Stimulated activated naive CD4-positive, alpha-beta T cell (primary cell): ENCODE measurements at places on chromosomes 13 and 19.

GRCh38 chr19:6007866-6008265 is 29.9 kb upstream of the RANBP3 start:
- DNase-seq: no peak

DNA sequence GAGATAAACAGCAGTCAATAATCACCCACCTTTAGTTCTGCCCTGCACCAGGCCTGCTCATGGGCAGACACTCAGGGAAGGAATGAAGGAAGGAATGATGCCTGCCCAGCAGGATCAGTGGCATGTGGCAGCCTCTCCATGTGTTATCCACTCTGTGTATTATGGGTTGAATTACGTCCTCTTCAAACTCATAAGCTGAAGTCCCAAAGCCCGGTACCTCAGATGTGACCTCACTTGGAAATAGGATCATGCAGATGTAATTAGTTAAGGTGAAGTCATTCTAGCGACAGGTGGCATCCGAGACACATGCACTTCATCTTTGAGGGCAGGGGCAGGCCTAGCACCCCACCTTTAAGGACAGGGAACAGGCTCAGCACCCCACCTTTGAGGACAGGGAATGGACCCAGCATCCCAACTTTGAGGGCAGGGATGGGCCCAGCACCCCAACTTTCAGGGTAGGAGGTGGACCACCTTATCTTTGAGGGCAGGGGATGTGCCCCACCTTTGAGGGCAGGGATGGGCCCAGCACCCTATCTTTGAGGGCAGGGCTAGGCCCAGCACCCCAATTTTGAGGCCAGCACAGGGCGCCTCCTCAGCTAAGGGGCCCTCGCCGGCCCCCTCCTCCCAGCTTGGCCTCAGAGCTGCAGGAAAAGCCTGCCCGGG is 127.6 kb downstream of the URI1 start:
- DNase-seq: no peak

- no peak for DNase-seq
These were observed 10.8 kb downstream of the STAP2 start for GRCh38 chr19:4327877-4328242.

DNA sequence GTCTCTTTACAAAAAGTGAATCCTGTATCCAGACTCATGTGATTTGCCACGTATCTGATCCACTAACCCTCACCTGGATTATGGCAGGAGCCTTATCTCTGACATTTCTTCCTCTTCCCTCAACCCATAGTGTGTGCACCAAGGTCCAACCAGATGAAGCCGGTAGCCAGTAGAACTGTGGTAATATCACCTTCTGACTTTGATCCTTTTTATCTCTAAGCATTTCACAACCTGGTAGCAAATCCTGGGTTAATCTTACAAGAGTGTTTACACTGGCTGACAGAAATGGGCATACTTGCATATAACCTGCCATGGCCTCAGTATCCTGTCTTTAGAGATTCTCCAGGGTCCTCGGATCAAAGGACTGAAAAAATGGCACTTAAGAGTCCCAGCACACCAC is 1.9 kb downstream of the ZNF417 start:
- no peak for DNase-seq

DNA sequence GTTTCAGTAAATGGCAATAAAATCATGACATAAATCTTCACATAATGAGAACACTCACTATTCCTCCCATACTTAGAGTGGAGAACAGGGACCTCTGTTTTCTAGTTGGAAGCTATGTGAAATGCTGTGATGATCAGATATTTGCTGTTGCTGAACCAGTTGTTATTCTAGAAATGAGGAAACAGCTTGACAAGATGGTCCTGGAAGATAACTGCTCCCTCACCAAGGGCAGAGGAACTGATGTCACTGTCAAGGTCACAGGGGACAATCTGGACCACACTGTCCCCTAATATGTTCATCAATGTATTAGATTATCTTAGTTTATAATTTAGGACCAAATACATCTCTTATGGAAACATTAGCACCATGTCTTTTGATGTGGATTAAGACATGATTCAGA is 1173.3 kb downstream of the PCDH17 start:
- DNase-seq: no peak

DNA sequence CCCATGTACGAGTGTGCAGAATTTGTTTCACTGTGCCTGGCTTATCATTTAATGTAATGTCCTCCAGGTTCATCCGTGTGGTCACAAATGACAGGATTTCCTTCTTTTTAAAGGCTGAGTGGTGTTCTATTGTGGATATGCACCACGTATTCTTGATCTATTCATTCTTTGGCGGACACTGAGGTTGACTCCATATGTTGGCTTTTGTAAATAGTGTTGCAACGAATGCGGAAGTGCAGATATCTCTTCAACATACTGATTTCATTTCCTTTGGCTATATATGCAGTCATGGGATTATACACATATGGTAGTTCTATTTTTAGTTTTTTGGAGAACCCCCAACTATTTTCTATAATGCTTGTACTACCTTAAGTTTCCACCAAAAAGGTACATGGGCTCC is 13.0 kb downstream of the OR7A5 start:
- DNase-seq: no peak

DNA sequence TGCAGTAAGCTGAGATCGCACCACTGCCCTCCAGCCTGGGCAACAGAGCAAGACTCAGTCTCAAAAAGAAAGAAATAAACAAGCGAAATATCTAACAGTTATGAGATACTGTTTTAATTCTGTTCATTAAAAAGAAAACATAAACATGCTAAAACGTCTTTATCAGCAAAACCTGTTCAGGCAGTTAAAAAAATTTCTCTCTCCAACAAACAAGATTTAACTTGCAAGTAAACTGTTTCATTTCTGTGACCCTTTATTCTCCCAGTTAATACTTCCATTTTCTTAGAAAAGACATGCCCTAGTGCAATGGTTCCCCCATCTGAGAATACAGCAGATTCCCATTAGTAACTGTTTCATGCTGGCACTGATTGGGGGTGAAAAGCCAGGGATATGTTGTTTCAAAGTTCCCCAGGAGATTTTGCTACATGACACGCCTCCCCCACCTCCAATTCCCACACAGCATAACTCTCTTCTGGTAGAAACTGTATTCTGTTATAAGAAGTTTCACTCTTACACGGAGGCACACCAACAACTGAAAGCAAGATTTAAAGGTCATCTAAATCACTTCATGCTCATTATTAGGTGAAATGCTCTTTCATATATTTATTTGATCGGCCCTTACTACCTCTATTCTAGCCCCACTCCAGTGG is 24.4 kb downstream of the ELF1 start:
- peak; percentile 13 for DNase-seq

GRCh38 chr19:47618771-47619170 is 9.8 kb downstream of the BICRA start:
- DNase-seq: no peak

DNA sequence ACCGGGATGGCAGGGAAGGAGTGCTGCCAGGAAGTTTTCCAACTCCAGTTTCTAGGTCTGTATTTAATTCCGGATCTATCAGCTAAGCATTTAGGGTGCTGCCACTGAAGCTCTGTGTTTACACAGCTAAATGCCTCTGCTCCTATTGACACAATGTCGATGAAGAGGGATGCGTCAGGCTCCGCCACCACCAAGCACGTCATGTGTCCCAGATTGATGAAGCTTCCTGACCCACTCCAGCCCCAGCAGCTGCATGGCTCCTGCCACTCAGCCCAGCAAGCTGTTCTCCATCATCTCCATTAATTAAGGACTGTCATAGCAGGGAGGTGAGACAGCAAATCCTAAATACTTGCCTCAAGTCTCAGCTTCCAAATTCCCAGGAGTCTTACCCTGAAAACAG is 435.2 kb upstream of the ZNF507 start:
- no peak for DNase-seq

GRCh38 chr19:47509973-47510372 is 4.9 kb downstream of the NAPA start:
- DNase-seq: no peak

- DNase-seq: peak; percentile 31
These were observed 822 bp upstream of the ZNF274 start for GRCh38 chr19:58181902-58182576.

DNA sequence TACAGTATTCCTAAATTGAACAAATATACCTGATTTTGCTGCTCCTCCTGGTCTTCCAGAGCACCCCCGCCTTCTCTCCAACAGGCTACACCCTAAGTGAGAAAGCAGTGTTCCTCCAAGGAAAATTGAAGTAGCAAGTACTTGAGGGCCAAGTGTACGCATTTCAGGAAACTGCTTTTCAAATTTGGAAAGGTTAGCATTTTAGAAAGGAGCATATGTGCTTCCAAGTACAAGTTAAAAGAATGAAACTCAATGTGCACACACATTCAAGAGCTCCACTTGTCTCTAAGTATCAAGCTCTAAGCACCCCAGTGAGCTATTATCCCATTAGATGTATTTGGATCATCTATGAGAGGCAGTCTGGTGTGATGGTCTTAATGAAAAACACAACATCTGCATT is 25.8 kb downstream of the LHFPL6 start:
- no peak for DNase-seq

DNA sequence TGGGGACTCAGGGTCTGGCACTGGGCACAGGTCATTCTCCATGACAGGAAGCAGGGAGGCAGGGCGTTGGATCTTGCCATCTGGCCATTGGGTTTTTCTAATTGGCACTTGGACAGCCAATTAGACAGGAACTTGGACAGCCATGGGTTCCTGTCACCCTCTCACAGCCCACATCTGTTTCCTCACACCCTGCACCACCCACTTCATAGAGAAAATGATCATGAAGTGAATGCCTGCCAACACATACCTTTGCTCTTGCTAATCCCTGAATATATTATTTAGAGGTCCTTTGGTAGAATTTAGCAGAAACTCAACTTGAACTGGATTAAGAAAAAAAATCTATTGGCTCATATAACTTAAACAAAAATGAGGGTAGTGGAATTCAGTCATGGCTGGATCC is 4.9 kb upstream of the OLFM2 start:
- no peak for DNase-seq

GRCh38 chr19:16571822-16572331 is 338 bp downstream of the SLC35E1 start:
- DNase-seq: peak; percentile 26

DNA sequence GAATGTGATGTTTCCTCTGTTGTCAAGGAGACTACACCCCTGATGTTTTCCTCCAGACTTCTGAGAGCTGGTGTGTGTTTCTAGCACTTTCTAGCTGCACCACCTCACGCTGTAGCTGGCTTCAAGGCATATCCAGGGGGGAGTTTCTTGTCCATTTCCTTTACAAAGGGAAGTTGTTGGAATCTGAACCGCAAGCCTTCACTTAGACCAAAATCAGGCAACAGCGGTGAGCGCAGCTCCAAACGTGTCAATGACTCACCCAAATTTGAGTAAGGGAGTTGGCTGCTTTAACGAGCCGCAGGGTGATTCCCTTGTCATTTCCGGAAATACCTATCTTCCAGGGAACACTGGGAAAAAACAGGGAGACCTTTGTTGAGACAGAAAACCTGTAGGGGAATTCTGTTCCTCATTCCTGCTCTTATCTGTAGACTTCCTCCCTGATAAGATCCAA is 2.5 kb downstream of the LDLR start:
- DNase-seq: peak; percentile 64

- no peak for DNase-seq
These were observed 151.4 kb downstream of the PCCA start for GRCh38 chr13:100240109-100240779.

DNA sequence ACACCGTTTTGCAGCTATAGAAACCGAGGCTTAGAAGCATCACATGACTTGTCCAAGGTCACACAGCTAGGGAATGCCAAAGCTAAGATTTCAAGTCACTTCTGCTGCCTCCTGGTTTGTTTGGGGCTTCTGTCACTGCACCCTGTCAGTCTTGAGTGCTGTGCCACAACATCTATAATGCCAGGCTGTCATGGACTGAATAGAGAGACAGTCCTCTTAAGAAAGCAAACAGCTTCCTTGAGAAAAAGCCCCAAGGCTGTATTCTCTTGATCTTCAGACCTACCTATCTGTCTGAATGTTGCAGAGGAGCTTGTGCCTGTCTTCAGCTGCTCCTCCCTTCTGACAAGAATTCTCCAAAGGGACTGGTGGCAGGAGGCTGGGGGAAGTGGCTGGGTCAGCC is 81.6 kb downstream of the OLFM4 start:
- no peak for DNase-seq

DNA sequence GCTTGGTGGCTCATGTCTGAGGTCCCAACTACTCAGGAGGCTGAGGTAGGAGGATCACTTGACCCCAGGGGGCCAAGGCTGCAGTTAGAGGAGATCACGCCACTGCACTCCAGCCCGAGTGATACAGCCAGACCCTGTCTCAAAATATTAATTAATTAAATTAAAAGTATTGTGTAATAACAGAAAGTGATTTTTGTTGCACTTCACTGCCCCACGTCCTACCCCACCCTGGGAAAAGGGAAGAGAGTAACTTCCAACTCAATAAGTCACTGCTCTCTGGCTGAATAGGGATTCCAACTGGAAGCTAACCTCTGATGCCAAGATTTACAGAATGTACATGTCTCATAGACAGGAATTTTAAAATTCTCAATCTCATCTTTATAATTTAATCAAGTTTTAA is 47.2 kb downstream of the ZNF611 start:
- DNase-seq: no peak

DNA sequence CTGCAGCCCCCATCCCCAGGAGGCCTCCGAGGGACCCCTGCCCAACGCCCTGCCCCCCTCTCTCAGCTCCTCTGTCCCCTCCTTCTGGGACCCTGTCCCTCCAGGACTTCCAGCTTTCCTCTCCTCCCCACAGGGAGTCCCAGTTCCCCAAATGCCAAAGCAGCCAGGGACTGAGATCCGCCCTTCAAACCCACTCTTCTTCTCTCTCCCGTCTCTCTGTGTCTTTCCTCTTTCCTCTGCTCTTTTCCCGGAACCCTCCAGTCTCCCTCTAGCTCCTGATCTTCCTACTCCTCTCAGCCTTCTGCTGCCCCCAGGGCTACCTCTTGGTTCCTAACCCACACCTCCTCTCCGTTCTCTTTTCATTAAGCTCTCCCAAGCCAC is 377 bp downstream of the CA11 start:
- no peak for DNase-seq

DNA sequence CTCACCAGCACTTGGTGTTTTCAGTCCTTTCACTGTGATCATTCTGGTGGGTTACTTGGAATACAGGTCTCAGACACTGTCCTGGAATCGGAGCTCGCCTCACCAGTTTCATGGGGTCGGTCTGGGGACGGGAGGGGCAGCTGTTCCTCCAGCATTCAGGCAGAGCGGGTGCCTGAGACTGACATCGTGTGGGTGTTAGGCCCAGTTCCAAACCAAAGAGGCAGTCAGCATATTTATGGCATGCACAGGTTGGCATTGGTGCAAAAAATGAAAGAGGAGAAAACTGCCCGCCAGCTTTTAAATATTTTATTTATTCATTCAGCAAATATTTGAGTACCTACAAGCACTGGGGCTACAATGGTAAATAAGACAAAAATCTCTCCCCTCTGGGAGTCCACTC is 20.1 kb downstream of the PLEKHF1 start:
- no peak for DNase-seq

GRCh38 chr13:28705461-28706083 is 13.2 kb downstream of the SLC46A3 start:
- DNase-seq: no peak

GRCh38 chr13:27401210-27401609 is 23.2 kb upstream of the GTF3A start:
- DNase-seq: no peak

GRCh38 chr19:8397271-8397670 is 7.1 kb downstream of the RAB11B start:
- DNase-seq: no peak
